Caco-2 (cell line): ENCODE measurements at places on chromosomes 13 and 19. TPM values are rescaled to one million over a fixed set of nuclear protein-coding genes. Genes with fewer than 3 reads are reported as not detected.

DNA sequence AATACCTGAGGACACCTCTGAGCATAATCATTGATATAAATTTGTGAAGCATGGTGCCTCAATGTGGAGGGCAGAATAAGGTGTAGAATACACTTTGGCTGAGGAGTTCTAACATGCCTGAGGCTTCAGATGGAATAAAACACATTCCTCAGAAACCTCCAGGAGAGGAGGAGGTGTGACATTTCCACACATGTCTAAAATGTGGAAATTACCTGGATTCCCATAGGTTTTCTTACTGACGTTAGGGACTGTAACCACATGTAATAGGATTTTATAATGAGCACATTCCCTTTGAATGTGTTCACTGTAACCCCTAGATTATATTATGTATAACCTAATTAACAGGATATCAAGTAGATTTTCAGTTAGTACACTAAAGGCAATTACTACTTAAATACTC, 226.1 kb downstream of the TDRD3 start:
- DNase-seq = no peak

The PTGER1 gene
- total RNA-seq = 0.20 and 0.74 TPM in 2 replicates

The ZNF296 gene
- total RNA-seq = 8.4 and 9.4 TPM in 2 replicates

The ZNF20 gene
- 5.8 TPM in 2 replicates for total RNA-seq

The ADAMTSL5 gene
- 23.9 and 26.2 TPM in 2 replicates for total RNA-seq

The EFNB2 gene
- 68.0 and 80.4 TPM in 2 replicates for total RNA-seq
